ENCODE measurements at places on chromosomes 3 and 15.

- no peak for DNase-seq
Measured at GRCh38 chr3:188036375-188037194, 117.4 kb upstream of the LPP start.

DNA sequence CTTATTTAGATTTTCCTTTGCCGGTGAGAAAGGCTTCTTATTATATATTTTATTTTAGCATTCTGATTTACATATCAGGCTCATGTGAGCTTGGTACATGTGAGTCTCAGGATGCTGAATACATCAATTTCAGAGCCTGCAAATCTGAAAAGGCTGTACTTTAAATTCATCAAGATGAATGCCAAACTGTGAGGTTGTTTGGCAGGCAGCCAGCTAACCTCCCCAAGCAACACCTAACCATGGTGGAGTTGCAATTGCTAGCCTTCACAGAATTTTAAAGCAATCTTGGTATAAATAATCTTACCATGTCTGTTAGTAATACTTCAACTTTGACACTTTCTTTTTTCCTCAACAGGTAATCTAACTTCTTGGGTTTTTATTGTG, 252.5 kb downstream of the CDIN1 start:
- DNase-seq: no peak

DNA sequence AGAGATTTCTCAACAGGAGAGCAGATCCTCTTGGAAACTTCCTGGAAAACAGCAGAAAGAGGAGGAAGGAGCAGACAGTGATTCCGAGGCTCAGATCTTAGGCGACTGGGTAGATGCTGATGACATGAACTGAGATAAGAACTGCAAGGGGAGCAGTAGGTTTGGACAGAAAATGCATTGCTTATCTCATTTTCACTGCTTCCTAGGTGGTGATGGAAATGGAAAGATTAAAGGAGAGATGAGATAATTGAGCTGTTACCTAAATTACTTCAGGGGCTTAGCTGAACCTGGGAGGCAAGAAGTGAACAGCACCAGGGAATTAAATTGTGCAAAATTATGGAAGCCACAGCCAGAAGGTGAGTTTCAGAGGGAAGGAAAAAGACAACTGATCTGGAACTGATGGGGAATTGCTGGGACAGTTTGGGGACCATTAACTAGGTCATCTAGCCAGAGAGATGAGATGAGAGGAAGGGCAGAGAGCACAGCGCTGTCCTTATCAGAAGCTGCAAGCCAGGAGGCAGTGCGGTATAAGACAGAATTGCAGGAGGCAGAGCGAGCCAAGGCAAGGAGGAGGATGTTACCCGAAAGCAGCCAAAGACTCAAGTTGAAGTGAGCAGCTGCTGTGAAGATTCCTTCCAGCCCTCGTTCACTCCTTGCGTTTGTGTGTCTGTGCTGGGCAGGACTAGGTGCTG, 140.4 kb downstream of the SRGAP3 start:
- no peak for DNase-seq

GRCh38 chr15:70856177-70856883, 2.4 kb upstream of the LARP6 start:
- no peak for DNase-seq

- no peak for DNase-seq
Measured at GRCh38 chr3:140288595-140288994, 353.6 kb downstream of the CLSTN2 start.

All from stimulated activated CD8-positive, alpha-beta memory T cell treated with anti-CD3 and anti-CD28 coated beads, Interleukin-4, amount 100 ng/mL, for 1 hour (primary cell).